ENCODE measurements at places on chromosomes 7 and 10. TPM values are rescaled to one million over a fixed set of nuclear protein-coding genes. Genes with fewer than 3 reads are reported as not detected.

The HMX2 gene
- total RNA-seq: not detected

The UCN3 gene
- not detected for total RNA-seq

The ASZ1 gene
- not detected for total RNA-seq

The ERLIN1 gene
- 33.7 TPM for total RNA-seq

The FGFBP3 gene
- 1.1 TPM for total RNA-seq

The ELN gene
- total RNA-seq: not detected

The HOXA5 gene
- 25.2 TPM for total RNA-seq

The PALD1 gene
- total RNA-seq: 1.6 TPM

The HSPA12A gene
- total RNA-seq: 2.0 TPM

The TMEM176A gene
- total RNA-seq: not detected

The NRBF2 gene
- total RNA-seq: 6.8 TPM

The DNAH11 gene
- total RNA-seq: 5.0 TPM

All from A375 (cell line).